ENCODE measurements at places on chromosomes 5 and 9.

- DNase-seq: no peak
Measured at GRCh38 chr5:169838688-169839087, 141.6 kb downstream of the INSYN2B start.

GRCh38 chr5:173645890-173646574, 29.6 kb upstream of the BOD1 start:
- no peak for DNase-seq

- no peak for DNase-seq
Measured at GRCh38 chr5:55541056-55541635, 6.4 kb upstream of the PLPP1 start.

DNA sequence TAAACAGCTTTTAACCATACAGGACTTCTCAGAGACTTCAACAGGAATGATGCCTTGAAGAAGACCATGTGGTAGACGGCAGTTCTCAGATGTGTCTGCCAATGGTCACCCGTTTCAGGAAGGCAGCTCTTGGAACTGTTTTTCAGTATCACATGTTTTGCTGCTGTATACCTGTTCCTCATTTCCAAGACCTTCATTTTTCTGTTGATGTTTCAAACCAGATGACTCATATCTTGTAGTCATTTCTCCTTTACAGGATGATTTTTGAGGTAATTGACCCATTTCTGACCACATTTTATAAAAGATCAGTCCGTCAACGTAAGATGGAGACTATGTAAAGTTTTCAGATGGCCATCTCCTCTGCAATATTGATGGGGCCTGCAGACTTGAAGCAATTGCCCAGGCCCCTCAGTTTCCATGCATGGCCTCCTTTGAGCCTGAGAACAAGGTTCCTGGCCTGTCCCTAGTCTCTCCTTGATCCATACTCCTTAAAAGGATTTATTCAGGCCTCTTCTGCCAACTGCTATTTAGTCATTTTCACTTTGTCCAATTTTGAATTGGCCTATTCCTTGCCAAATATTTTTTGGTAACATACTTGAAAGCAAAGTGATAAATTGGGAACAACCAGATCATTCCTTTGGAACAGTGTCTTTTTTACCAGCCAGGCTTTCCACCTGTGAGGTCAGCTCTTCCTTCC, 128.6 kb downstream of the PDZD2 start:
- no peak for DNase-seq

- no peak for DNase-seq
Measured at GRCh38 chr5:143635146-143635752, 176.7 kb upstream of the HMHB1 start.

GRCh38 chr5:121182788-121183490, 668.7 kb upstream of the FTMT start:
- no peak for DNase-seq

- DNase-seq: no peak
Measured at GRCh38 chr5:126595486-126596083, 566 bp upstream of the ALDH7A1 start.

- DNase-seq: no peak
Measured at GRCh38 chr9:107224252-107224651, 58.8 kb upstream of the RAD23B start.

GRCh38 chr5:102591650-102592049, 92.8 kb upstream of the SLCO6A1 start:
- no peak for DNase-seq

DNA sequence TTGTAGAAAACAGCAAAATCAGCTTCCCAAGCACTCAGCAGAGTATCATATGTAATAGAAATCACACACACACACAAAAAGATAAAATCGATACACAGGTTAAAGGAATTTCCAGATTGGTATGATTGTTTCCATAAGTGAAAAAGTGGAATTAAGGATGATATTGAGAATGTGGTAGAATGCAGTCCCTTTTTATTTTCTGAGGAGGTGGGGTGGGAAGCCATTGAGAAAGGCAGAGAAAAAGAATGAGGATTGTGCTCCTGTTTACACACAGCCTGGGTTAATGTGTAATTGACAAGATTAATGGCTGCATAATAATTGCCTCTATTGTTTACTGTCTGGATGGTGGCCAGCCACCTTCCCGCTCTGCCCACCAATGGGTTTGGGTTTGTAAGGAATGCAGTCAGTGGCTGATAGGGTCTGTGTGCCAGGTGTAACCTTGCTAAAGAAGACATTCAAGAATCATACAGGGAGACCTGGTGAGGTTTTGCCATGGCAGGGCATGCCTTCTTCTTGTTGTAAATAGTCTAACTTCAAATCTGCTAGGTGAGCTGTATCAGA, 177.2 kb upstream of the MAP3K1 start:
- no peak for DNase-seq

DNA sequence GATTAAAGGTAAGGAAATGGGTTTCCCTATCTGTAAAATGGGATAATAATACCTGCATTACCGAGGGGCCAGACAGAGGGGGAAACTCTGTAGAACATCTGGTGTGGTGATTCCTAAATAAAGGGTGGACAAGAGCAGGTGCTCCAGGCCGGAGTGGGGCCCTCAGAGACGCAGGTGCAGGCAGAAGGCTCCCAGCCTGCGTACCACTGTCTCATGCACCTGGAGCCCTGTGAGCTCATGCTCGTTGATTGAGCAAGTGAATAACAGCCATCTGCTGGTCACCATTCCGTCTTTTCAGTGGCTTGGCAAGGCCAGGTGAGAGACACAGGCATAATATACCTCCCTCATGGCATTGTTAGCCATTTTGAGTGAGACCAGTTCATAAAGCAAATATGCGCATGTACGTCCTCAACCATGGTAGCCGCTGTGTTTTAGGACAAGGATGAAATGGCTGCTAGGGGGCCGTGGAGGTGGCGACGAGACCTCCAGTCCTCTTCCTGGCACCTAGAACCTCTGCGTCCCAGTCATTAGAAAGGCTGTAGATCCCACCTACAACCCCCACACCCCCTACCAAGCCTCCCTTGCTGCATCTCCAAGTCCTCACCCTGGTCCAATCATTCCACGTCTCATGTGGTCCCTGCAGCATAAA, 198.0 kb upstream of the MVB12B start:
- DNase-seq: no peak

- no peak for DNase-seq
Measured at GRCh38 chr9:124594673-124595072, 87.5 kb upstream of the NR5A1 start.

DNA sequence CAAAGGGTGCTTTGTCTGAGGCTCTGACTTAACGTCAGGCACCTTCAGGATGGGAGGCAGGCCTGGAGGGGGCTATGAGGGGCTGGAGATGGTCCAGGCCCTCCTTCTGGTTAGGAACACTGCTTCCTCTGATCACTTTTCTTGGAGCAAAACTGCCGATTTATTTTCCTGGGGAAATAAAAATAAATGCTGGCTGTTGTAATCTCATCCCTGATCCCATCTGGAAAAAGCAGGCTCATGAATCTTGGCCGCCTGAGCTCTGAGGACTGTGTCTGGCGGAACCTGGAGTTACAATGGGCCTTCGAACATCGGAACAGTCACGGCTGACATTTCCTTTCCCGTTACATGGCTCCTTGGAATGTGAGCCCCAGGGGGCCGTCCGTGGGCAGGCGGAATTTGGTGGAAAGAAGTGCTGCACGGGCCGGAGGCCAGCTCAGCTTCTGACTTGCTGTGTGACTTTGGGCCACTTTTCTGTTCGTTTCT, 157.8 kb downstream of the RGS3 start:
- DNase-seq: no peak

GRCh38 chr5:10552183-10553143, 11.4 kb upstream of the ANKRD33B start:
- DNase-seq: no peak

DNA sequence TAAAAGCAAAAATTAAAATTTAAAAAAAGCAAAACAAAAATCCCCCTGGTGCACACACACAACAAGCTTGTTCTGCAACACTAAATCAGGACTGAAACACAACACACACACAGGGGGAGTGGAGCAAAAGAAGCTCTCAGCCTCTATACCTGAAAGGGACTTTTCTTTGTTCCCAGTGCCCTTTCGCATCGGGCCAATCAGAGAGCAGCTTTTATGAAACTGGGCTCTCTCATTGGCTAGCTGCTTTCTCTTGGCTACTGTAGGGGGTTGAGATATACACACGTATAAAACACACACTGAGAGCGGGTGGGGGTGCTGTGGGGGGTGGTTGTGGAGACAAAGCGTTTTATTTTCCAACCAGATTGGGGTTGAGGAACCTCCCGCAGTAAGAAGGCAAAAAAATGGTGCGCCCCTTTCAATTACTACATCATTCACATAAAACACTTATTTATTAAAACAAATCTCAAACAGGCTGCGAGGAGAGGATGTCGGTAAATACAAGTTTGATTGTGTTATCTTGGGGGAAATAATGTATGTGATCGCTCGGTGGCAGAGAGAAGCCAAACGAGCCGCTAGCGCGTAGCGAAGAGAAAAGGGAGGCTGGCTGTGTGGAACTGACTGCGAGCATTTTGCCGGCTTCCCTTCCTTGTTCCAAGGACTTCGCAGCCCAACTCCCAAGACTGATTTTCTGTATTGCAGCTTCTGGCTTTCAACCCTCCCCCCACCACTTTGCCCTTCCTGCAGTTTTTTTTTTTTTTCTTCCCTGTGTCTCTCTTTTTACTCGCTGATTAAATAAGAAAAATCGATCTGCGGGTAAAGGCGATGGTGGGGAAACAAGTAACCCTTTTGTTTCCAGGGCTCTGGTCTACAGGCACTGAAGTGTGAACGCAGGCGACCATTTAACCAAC, 2.5 kb upstream of the ZNF608 start:
- DNase-seq: no peak

DNA sequence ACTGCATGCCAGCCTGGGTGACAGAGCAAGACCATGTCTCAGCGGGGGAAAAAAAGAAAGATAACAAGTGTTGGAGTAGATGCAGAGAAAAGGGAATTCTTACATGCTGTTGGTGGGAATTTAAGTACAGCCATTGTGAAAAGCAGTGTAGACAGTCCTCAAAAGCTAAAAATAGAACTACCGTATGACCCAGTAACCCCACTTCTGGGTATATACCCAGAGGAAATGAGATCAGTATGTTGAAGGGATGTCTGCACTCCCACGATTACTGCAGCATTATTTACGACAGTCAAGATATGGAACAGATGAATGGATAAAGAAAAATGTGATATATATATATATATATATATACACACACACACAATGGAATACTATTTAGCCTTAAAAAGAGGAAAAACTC, 225.3 kb upstream of the SLC24A2 start:
- DNase-seq: no peak

DNA sequence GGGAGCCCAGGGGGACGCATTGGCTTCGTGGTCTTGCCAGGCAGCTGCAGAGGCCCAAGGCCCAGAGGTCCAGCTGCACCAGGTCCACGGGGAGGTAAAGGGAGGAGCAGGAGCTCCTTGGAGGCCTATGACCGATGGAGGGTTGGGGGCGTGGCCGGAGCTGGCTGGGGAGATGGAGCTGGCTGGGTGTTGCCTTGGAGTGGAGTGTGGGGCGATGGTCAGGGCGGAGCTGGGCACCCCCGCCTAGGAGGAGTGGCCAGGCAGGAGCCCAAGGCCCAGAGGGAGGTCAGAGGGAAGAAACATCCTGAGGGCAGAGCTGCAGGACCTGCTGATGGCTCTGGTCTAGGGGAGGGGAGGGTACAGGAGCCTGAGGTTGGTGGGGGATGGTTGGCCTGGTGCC, 44.6 kb downstream of the KCNT1 start:
- DNase-seq: no peak

- no peak for DNase-seq
Measured at GRCh38 chr5:66170195-66170919, 26.3 kb downstream of the SREK1 start.

DNA sequence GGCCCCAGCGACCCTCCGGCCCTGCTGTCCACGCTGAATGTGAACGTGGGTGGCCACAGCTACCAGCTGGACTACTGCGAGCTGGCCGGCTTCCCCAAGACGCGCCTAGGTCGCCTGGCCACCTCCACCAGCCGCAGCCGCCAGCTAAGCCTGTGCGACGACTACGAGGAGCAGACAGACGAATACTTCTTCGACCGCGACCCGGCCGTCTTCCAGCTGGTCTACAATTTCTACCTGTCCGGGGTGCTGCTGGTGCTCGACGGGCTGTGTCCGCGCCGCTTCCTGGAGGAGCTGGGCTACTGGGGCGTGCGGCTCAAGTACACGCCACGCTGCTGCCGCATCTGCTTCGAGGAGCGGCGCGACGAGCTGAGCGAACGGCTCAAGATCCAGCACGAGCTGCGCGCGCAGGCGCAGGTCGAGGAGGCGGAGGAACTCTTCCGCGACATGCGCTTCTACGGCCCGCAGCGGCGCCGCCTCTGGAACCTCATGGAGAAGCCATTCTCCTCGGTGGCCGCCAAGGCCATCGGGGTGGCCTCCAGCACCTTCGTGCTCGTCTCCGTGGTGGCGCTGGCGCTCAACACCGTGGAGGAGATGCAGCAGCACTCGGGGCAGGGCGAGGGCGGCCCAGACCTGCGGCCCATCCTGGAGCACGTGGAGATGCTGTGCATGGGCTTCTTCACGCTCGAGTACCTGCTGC, 839 bp downstream of the KCNV2 start:
- no peak for DNase-seq

DNA sequence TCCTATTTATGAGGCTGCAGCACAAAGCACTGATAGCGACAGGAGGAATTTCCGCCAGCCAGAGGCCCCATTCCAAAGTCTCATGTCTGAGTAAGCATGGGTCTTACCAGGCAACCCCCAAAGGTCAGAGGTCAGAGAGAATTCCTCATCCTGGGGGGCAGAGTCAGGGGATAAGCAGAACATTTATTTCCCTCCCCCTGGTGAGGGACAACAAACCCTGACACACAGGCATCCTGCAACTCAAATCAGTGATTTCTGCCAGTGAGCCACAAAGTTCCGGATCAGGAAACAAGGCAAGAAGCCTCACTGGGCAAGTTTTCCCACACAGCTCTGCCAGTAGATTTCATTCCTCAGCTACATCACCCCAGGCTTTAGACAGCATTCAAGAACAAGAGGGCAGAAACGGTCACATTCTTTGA, 37.0 kb downstream of the ADAMTS12 start:
- DNase-seq: no peak

GRCh38 chr9:98994172-98995058, 50.7 kb downstream of the COL15A1 start:
- DNase-seq: no peak

DNA sequence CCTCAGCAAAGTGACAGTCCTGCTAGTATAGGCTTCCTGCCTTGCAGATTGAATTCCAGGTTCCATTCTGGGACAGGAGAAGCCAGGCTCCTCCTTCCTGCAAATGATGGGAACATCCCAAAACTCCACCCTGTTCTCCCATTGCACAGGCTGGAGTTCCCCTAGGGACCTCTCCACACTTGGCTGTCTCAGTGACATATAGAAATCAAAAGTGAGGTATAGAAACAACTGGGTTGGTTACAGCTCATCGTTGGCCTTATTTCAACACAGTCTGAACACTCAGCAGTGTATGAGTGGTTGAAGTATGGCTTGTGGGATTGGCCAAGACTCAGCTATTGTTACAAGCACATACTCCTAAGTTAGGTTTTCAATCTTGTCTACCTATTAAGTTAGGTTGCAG, 157.8 kb upstream of the FTMT start:
- no peak for DNase-seq

GRCh38 chr9:76810377-76810957, 46.2 kb downstream of the PCA3 start:
- DNase-seq: no peak

All from stimulated activated CD8-positive, alpha-beta memory T cell treated with anti-CD3 and anti-CD28 coated beads, Interleukin-15, amount 100 ng/mL, for 4 hours (primary cell).